Stimulated activated CD4-positive, alpha-beta T cell treated with anti-CD3 and anti-CD28 coated beads, TNF-alpha, amount 100 ng/mL, for 24 hours (primary cell): ENCODE measurements at places on chromosomes 7 and 10.

DNA sequence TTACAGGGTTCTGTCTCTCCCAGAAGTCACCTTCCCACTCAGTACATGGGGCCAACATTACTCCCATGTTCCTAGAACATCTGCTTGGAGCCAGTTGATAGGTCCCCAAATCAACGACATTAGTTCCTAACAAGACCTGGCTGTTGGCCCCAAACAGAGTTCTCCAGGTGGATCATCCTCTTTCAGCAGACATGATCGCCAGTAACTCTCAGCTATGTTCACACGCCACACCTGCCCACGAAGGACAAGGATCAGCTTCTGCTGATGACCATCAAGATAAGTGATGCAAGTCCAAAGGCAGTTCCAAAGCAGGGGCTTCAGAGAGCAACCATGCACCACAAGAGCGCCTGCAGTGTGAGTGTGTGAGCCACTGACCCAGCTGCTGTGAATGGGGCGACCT, 11.0 kb downstream of the ZNF777 start:
- no peak for DNase-seq

DNA sequence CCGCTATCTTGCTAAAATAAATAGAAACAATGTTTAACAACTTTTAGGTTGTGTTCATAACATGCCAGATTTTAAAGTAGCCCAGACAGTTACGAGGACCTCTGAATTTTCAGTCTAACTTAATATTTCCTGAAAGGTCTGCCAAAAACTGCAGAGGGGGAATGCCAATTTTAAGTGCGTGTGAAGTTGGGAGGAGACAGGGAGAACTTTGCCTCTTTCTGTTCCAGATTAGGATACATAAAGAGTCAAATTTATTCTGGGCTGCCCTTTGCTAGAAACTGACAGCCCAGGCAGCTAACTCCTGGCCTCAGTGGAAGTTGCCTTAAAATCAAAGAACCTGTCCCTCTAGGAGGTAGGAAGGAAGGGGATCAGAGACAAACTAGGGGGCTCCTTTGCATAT, 52.3 kb upstream of the PIP4K2A start:
- DNase-seq = no peak

GRCh38 chr7:90384433-90384832, 18.8 kb upstream of the CLDN12 start:
- DNase-seq = no peak

- DNase-seq = no peak
Measured at GRCh38 chr7:104643587-104644217, 315.3 kb downstream of the LHFPL3 start.

GRCh38 chr10:103497161-103497915, 3.8 kb downstream of the NEURL1 start:
- DNase-seq = no peak

GRCh38 chr10:48238826-48239520, 35.5 kb downstream of the FRMPD2 start:
- DNase-seq = no peak

DNA sequence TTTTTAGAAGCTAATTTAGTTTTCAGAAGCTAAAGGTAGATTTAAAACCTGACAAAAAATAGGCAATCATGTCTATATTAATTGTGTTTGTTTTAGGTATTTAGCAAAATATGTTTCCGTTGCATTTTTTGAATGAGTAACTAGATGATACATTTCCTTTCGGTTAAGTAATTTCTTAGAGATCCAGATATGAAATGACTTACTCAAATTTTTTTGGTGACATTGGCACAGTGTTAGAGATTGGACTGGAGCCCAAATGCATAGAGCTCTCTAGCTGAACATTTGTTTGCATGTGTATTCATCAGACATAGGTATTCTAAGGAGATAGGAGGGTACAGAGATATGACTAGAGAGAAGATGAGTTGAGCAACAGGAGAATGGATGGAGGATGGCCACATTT, 1.9 kb downstream of the BUB3 start:
- DNase-seq = no peak

GRCh38 chr10:105986912-105987635, 1177.4 kb downstream of the SORCS1 start:
- DNase-seq = no peak

DNA sequence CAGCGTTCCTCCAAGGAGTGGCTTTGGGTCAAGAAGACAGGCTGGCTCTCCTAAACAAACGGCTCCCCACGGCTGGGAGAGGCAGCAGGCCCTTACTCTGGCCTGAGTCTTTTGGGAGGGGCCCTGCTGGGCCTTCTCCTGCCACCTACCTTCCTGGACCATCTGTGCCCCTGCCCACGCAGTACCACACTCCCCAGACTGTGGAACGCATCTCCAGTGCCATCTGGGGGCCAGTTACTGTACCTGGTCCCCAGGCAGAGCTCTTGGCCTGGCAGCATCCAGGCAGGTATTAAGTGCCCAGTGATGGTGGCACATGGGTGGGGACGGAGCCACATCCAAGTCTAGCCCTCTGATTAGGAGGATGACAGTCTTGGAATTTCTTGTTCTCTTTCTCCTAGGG, 14.4 kb downstream of the ALKBH4 start:
- DNase-seq = no peak

GRCh38 chr10:110563132-110563531, 4.4 kb upstream of the SMC3 start:
- no peak for DNase-seq

DNA sequence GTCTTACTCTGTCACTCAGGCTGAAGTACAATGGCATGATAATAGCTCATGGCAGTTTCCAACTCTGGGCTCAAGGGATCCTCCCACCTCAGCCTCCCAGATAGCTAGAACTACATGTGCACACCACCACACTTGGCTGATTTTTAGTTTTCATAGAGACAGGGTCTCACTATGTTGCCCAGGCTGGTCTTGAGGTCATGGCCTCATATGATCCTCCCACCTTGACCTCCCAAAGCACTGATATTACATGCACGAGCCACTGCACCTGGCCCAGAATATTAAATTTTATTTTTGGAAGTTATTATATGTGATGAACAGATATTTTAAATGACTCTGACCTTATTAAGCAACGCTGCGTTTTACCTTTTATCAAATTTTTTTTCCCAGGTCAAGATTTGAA, 94.4 kb downstream of the PODXL start:
- no peak for DNase-seq

DNA sequence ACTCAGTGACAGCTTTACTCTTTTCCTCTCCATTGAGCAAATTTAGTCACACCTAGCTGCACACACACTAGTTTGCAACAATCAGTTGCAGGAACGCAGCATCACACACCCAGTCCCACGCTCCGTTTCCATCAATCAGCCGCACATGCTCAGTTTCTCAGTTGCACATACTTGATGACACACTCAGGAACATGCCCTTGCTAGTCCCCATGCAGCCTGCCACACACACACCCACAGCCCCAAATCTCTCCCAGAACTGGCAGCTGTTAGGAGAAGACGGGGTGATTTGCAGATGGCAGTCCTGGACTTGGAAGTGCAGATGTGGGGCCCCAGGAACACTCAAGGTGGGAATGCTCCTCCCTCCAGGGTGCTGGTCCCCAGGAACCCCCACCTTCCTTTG, 7.7 kb downstream of the LBX1 start:
- no peak for DNase-seq

DNA sequence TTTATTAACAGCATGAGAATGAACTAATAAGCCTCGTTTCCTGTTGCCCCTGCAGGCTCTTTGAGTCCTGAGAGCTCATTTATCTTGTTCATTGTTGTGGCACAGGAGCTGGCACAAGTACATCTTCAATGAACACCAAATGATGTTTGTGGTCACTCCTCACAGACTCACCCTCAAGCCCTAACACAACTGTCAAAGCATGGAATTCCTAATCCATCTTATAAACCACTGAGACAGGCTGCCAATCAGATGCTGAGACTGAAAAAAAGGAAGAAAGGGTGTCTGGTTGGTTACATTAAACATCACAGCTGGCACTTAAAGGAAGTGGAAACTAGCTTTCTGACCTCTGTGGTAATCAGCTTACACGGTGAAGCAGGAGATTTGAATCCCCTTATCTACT, 7.7 kb upstream of the CCDC172 start:
- no peak for DNase-seq

DNA sequence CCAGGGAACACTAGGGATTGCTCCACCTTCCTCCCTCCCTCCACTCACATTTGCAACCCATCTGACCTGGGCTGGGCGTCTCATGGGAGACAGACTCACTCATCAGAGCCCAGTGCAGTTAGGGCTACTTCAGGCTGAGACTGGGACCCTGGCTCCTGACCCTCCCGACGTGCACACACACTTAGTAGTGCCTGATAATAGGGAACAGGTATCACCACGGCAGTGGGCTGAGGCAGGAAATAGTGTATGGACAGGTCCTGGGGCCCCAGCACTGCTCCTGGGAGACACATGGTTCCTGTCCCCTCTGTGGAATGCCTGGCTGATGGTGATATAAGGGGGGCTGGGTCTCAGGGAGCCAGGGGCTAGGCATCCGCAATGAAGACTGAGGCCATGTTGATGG, 14.3 kb downstream of the AQP1 start:
- no peak for DNase-seq

DNA sequence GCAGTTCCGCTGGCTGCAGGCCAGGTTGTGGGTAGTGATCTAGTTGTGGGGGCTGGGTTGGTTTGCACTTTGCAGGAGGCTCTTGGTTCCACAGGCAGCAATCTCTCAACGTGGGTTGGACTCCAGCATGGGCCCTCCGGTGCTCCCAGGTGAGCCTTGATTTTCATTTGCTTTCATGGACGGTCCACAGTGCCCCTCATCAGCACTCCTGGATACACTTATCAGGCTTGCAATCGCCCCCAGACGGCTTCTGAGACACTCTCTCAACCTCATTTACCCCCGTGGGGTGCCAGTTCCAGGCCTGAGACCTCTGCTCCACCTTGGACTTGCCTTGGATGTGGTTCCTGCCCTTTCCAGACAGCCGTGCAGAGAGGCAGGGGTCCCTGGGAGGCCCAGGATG, 31.3 kb upstream of the ZNF273 start:
- DNase-seq = no peak

DNA sequence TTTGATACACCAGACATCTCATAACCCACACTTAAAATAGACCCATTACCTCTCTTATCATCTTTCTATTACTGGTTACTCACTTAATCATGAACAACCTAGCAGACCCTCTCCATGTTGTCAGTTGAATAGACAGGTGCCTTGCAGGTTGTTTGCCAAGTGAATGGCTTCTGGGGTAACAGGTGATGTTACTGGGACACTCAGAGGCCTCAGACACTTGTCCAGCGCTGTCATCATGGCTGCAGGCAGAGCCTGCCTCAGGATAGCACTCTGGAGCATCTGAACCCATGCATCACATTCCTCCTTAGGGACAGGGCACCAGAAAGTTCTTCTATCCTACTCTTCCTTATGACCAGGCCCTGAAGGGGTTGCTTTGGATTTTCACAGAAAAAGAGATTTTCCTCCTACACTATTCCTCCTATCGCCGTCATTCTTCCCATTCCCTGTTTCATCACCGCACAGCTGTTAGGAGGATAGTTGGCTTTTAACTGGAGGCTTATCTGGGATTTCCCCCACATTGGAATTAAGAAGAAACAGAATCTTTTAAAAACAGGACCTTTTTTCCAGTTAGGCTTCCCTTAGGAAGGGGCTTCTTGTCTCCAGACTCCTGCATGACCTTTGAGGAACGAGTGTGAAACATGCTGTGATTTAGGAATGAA, 182.1 kb downstream of the VTI1A start:
- no peak for DNase-seq

- DNase-seq = no peak
Measured at GRCh38 chr10:46297406-46298204, 10.8 kb downstream of the ANTXRL start.

GRCh38 chr7:70071766-70072165, 473.5 kb downstream of the AUTS2 start:
- no peak for DNase-seq

GRCh38 chr7:92889081-92889480, 52.7 kb upstream of the CDK6 start:
- DNase-seq = no peak
